ENCODE measurements at places on chromosomes 12 and 14.

DNA sequence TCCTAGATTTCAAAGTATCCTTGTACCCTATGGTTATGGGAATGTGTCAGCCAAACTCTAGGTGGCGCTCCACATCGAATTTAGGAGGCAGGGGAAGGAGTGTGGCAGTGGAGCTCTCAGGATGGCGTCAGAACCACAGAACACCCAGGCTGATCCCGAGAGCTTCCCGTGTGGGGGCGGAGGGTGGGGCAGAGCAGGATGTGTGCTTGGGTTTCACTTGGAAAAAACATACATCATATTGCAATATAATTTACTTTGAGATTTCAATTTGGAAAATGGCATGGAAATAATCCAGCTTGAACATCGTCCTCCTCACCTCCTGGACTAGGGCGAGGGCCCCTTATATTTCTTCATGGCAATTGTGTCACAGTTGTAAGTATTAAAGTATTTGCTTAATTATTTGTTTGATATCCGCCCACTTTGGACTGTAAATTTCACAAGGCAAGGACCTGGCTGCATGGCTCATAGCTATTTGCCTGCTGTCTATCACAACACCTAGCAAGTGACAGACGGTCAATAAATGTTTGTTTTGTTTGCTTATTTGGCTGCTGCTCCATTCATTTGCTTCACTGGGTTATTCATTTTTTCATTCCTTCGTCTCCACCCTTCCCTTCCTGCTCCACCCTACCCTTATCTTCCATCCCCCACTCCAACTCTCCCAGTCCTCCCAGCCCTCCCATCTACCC lies 221.5 kb upstream of the HMGA2 start:
- peak; percentile 12 for DNase-seq

DNA sequence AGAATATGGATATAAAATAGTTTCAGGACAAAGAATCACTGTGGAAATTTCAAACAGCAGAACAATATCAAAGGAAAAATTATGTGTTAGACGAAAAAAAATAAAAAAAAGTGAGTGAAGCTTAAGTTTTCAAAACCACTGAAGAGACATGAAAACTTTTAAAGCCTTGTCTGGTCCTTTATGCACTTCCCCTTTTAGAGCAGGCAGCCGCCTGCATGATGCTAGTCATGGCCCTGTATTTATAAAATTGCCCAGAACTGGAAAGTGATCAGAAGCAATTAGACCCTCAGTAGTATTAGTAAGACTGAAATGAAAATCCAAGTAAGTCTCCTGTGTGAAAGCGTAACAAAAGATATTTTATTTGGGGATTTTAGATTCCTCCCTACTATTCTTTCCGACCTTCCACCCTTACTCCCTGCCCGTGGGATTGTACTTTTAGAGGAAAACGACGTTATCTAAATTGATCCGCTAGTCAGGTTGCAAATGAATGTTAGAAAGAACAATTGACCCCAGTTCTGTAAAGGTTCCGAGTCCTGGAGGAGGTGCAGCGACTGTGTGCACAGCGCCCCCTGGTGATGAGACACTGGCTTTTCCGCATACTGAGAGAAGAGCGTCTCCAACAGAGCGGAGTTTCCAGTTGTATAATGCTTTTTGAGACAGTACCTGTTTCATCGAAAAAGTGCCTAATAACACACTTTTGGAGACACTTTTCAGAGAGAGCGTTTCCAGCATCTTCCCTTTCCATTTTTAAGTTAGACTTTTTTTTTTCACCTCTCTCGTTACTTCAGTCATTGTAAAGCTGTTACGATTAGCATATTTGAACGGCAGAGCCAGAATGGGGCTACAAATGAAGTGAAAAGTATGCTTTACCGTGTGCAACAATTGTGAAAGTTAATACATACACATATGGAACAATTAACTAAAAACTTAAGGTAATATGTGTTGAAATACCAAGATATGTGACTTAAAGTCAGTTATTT lies 12.4 kb downstream of the MGST1 start:
- no peak for DNase-seq

DNA sequence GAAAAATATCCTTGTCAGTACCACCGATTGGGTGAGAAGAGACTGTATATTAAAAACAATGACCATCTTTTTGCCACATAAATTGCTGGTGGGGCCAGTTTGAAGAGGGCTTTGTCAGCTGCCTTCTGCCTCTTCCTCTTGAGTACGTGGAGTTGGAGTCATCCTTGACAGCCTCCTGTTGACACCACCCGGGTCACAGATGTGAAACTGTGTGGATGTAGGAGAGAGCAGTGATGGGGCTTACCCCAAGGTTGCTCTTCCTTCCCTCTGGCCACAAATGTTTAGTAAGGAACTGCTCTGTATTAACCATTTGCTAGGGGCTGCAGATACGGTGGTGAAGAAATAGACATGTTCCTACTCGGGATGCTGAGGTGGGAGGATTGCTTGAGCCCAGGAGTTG lies 12.2 kb downstream of the PTPN11 start:
- DNase-seq, result no peak

DNA sequence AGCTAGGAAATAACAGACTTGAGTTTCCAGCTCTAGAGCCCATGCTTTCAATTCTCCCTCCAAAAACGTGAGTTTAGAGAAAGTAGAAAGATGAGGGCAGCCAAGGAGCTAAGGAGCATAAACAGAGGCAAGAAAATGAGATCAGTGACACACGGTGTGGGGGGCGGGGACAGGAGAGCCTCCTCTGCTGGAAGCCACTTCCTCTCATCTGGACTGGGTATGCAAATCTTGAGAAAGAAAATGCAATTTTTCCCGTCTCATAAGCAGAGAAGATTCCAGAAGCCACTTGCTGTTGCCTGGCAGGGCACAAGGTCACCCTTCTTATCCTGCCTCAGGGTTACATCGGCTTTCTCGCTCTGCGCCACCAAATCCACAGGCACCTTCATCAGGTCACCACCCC lies 6.0 kb downstream of the OR10P1 start:
- DNase-seq, result no peak

DNA sequence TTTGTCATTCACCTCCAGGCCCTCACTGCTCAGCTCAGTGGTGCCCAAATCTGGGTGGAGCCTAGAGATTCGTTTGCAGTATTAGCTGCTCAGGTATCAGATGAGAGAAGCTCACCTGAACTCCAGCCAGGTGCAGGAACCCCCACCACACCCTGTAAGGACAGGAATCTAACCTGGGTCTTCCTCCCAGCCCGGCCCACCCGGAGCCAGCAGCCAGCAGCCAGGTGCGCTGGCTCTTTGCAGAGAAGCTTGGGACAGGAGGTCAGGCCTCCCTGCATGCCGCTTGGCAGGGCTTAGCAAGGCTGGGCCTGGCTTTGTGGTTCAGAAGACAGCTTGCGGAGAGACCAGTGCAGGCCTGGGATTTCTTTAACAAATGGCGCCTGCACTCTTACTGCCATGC lies 125.6 kb upstream of the MYL2 start:
- no peak for DNase-seq

DNA sequence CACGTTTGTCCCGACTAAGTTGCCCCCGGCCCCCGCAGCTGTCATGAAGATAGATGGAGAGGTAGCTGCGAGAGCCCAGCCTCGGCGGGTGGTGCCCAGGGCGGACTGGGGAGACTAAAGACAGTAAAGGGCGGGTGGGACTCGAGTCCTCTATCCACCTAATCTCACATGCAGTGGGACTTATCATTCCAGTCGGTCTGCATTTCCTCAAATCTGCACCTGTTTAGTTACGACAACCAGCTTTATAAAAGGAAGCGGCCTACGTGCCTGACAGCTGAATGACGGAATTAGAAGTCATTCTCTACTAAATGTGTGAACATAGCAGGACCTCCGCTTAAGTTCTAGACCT lies 109.8 kb upstream of the EGLN3 start:
- no peak for DNase-seq

DNA sequence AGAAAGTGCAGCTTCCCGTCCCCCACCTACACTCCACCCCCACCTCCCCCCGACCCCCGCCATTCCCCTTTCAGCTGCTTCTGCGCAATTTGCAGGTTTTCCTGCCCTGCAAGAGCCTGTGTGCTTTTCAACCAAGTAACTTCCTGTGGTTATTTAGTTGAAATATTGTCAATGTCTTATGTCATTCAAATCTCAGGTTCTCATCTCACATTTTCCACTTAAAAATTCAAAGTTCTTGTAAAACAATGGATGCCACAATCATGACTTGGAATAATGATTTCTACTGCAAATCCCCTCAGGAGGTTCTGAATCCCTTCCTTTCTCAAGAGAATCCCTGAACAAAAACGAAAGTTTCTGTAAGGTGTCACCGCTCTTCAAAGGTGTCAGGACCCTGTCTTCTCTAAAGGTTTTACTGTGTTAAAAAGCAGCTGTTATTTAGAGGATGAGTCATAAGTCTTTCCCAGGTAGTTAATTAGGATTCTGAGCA lies 31.6 kb downstream of the WBP11 start:
- peak; percentile 71 for DNase-seq

GRCh38 chr12:6200256-6201212 lies at the start of gene CD9:
Gene CD9 (plus strand): TSS chr12:6200400. CDS start chr12:6200500, 100 bp downstream.
- DNase-seq, result peak; percentile 18

DNA sequence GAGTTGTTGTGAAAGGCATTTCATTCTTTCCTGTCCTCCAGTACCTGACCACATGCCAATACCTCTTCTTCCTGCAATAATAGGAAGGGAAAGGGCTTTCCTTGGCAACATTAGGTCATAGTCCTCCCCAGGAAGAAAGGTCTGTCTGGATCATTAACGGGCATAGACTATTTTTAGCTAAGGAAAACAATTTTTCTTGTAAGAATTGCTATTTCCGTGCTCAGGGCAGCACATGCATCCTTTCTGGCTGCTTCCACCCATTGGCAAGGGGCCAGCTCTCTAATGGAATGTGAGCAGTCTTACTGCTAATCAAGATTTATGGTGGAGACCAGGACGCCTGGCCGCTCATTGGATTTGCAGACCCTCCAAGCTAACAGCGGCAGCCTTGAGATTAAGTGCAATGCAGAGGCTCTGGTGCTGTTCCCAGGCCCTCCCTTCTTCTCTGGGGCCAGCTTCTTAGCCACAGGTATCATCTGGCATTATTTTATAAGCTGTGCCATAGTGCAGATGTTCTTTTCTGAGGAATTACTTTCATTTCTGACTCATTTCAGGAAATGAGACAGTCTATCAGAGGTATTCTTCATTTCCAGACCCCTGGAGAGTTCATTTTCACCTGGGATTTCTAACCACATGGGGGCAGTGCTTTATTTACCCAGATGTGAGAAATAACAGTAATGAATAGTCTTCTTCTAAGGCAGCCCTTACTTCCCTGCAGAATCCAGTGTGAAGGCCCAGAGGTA lies 52.9 kb downstream of the ANO6 start:
- DNase-seq, result no peak

DNA sequence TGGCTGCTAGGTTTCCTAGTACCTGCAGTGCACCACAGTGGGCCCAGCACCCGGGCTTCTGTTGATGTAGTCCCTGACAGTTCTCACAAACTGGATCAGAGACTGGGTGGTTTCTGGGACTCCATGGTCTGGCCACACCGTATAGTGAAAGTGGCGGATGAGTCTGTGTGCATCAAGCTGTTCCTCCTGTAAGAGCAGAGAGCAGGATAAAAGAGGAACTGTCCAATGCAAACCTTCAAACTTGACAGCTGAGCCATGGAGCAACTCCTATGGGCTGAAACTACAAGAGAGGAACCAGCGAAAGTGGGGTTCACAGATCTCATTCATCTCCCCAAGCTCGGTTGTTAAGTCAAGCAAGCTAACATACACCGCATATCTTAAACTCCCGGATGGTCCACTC lies 102.8 kb downstream of the PTPRB start:
- no peak for DNase-seq

GRCh38 chr12:129115558-129115957 lies 262.3 kb downstream of the GLT1D1 start:
- no peak for DNase-seq

Measured in CD4-positive, alpha-beta T cell treated with Interleukin-12 subunit alpha and Interleukin-12 subunit beta, for 1 hour (primary cell).